ENCODE measurements at places on chromosomes 12 and 14.

DNA sequence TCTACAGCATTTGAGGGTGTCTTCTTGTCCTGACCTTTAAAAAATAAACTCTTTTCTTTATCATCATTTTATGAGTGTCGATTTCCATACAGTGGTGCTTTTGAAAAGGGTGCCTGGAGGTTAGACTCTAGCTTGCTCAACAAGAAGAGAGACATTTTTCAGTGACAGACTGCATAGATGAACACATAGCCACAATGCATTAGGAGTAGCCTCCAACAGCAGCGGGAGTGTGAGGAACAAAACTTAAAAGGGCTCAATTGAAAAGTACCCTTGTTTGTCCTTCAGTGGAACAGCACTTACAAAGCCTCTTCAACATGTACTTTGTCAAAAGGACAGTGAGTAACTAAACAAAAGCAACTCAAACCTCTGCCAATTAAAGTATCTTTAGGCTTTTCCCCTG lies 119.3 kb downstream of the SOX5 start:
- no peak for DNase-seq

DNA sequence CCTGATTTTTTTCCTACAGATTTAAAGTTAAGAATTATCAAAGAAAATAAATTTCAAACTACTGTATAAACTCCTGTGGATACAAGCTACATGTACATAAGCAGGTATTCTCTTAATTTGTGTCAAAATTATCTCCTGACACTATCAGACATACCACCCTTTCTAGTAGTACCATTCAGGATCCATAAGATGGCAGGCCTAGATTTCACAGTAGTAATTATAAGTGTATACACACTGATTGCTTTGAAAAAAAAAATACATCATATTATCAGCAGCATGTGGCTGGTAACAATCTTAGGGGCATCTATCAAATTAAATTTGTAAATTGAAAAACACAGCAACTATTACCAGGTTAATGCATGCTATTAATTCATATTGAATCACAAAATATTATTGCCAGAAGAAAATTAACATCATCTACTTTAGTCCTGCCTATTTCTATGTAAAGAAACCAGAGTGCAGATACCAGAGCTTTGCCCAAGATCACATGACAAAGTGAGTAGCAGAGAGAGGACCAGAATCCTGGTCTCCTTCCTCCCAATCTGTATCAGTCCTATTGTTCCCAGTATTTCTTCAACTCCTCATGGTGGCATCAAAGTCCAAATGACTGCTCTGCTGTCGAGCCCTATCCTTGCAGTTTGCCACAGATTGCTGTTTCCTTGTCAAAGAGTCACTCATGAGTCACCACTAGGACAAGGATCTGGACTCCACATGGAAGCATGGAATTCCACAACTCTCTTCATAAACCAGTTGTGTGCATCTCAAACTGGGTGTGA lies 27.7 kb upstream of the CALM1 start:
- DNase-seq = peak; percentile 63

DNA sequence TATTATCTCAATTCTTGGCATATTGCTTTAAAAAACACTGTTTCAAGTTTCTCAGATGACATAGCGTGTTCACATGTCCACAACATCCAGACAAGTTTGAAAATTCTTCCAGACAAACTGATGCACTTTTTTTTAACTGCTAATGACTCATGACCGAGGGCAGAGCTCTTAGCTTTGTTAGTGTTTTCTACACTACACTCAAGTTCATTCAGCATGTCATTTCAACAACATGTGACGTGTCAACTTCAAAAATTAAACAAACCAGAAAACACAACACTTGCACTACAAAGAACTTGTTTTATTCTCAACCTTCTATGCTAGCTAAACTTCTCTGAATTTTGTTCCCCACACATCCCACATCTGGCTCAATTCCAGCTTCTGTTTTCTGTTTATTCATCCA lies 1186.3 kb upstream of the FLRT2 start:
- DNase-seq = no peak

DNA sequence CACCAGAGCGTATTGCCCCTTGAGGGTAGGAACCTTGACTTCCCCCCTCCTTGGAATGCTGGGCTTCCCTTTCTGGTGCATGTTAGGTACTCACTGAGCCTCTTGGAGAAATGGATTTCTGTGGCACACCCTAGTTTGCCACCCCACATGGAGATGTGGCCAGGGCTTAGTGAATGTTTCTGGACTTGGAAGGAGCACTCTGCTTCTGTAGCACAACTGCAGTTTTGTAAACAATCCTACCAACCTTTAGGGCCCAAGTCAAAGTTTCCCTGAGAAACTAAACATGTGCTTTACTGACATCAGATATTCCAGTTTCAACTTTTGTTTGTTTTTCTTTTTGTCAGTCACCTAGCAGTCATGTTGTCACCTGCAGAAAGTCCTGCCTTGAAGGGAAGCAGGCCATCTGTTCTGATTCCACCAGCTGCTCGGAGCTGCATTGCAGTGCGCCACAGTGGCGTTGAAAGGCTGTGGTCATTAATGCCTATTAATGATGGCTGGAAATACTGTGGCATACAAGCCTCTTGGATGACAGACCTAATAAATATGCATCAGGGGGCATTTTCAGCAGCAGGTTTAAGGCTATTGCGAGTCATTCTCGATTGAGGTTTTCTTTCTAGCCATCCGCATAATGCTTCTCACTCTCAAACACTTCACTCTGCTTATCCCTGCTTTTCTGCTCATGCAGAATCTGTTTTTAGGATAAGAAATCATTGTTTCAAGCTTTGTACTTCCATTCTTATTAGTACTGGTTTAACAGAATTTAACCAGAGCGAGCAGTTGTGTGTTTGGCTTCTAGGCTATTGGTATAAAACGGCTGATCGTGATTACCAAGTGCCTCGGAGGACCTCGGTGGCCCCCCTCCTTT lies 7.8 kb downstream of the PELI2 start:
- no peak for DNase-seq

DNA sequence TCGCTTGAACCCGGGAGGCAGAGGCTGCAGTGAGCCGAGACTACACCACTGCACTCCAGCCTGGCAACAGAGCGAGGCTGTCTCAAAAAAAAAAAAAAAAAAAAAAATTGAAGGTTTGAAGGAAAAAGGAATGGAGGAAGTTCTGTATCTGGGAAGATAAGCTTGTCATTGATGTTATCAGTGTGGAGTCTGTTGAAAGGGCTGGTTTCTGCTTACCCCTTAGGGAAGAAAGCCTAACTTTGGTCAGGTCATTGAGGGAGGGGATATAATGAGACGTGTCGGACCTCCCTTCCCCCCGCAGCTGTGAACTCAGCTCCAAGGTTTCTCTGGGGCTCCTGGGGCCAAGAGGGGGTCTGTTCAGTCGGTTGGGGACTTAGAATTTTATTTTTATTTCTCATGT lies 16.4 kb downstream of the DAO start:
- DNase-seq = no peak

Measured in CD4-positive, alpha-beta T cell treated with Interleukin-17A for 1 hour (primary cell).